ENCODE measurements at places on chromosomes 4 and X.

DNA sequence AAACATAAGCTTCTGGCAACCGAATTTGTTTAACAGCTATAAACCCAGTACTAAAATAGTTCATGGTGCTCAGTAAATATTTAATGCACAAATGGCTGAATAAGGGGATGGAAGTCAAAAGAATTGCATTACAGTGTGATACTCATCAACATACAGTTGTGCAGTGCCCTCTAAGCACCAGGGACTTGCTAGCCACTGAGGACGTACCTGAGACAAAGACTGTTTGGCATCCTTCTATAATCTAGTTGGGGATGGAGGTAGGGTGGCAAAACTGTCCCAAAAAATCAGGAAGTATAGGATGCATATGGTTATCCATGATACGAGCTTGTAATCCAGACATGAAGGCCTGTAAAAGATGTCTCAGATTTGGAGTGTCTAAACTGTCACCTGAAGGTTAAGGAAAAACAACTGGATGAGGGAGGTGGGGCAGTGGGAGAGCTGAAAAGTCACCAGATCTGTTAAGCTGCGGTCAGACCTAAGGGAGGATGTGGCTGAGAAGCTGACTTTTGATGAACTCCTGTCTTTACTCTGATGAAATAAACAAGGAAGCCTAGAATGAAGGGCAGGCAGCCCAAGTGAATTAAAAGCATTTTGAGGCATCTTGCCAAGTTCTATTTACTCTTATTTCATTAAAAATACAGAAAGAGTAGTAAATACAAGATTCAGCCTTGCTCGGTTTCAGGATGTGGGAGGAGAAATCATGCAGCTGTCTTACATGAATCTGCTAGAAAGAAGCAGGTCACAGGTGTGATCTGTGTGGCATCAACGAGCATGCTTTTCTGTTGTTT, 12.0 kb upstream of the CD38 start:
- no peak for DNase-seq

- DNase-seq = peak; percentile 38
These were observed 339 bp downstream of the TBC1D9 start for GRCh38 chr4:140755774-140756318.

DNA sequence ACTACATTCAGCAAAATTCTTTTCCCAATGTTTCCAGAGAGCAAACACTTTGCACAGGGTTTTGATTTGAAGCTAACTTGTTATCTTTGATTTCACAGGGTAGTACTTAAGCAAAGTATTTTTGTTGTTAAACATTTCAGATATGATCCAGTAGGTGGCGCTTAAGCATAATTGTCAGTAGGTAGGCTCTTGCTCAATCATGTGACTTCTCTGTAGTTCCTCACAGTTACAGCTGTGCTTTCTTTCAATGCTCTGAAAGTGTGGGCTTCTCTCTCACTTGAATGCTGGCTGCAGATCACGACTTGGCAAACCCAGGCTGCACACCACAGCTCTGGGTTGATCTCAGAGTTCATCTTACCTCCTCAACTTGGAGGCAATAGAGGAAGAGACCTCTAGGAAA, 1016.5 kb downstream of the SH3BGRL start:
- no peak for DNase-seq

GRCh38 chr4:48780865-48781214, 761 bp upstream of the FRYL start:
- no peak for DNase-seq

GRCh38 chrX:46381630-46382029, 163.6 kb downstream of the ZNF674 start:
- no peak for DNase-seq

GRCh38 chrX:38662640-38663039, 101.3 kb downstream of the TSPAN7 start:
- DNase-seq = no peak

Data from CD4-positive, alpha-beta T cell treated with Interferon gamma for 1 hour (primary cell).